ENCODE measurements at places on chromosomes 12 and 14.

- no peak for DNase-seq
Measured at GRCh38 chr14:51219473-51220448, 20.3 kb upstream of the TMX1 start.

DNA sequence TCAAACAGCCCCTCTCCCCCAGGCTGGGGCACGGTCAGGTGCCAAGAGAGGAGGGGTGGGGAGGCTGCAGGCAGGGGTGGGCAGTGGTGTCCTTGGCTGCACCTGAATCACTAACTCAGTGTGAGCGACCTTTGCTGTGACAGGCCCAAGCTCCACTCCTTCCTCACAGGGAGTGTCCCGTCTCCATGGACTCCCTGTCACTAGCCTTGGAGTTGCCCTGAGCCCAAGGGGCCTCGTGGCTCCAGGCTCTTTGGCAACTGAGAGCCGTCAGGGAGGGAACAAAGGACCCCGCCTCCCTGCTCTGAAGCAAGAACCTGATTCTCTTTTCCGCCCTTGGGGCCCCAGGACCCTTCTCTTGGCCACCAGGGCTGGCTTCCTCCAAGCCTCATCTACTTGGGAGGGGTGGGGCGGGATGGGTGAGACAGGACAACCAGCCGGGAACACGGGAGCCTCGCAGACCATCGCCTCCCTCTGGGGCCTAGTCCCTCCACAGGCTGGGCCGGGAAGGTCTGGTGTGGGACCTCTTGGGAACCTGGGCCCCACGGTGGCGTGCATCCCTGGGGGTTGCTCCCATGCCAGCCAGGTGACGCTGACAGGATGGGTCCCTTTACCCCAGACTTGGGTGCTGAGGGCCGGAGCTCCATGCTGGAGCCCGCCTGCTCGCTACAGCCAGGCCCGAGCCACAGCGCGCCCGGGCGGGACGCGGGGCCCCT lies 935 bp upstream of the ADSS1 start:
- DNase-seq, result no peak

DNA sequence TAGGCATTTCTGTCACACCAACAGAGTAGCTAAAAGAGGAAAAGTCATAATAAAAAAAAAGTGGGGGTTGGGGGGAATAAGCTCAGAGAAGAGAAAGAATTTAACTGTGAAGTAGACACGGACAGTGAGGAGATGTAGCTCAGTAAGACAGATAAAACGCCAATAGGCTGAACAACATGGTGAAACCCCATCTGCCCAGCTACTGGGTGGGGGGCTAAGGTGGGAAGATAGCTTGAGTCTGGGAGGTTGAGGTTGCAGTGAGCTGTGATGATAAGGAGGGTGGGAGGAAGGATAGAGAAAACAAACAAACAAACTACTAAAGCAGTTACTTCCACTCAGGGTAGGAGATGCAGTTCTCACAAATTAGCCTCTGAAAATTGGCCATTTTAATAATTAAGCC lies 25.0 kb downstream of the HECTD4 start:
- DNase-seq, result no peak

GRCh38 chr14:94601884-94602391 lies 10.3 kb upstream of the SERPINA3 start:
- DNase-seq, result no peak

DNA sequence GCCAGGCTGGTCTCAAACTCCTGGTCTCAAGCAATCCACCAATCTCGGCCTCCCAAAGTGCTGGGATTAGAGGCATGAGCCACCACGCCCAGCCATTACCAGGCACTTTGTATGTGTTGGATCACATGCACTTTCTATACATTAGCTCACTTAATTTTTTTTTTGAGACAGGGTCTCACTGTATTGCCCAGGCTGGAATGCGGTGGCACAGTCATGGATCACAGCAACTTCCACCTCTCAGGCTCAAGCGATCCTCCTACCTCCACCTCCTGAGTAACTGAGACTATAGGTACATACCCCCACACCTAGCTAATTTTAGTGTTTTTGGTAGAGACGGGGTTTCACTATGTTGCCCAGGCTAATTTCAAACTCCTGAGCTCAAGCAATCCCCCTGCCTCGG lies 203.0 kb upstream of the MYL2 start:
- DNase-seq, result no peak

Data from activated T-cell treated with anti-CD3 and anti-CD28 coated beads, Interleukin-2, amount 50 U/mL, for 24 hours (primary cell).